SW 1271 (cell line): ENCODE measurements at places on chromosomes 4 and X.

GRCh38 chrX:661154-661553 lies 30.6 kb downstream of the SHOX start:
- DNase-seq, result no peak

DNA sequence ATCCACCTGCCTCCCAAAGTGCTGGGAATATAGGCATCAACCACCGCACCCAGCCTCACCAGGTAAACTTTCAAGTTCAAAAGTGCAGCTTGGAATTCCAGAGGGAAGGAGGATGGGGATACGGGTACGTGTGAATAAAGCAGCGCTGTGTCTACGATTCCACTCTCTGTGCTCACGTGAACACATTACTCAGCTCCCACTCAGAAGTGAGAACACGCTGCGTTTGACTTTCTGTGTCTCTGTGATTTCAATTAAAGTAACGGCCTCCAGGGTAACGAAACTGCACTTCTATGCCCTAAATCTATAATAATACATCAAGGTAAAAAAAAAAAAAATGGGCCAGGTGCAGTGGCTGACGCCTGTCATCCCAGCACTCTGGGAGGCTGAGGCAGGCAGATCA lies 8.4 kb upstream of the ASMT start:
- DNase-seq, result no peak

DNA sequence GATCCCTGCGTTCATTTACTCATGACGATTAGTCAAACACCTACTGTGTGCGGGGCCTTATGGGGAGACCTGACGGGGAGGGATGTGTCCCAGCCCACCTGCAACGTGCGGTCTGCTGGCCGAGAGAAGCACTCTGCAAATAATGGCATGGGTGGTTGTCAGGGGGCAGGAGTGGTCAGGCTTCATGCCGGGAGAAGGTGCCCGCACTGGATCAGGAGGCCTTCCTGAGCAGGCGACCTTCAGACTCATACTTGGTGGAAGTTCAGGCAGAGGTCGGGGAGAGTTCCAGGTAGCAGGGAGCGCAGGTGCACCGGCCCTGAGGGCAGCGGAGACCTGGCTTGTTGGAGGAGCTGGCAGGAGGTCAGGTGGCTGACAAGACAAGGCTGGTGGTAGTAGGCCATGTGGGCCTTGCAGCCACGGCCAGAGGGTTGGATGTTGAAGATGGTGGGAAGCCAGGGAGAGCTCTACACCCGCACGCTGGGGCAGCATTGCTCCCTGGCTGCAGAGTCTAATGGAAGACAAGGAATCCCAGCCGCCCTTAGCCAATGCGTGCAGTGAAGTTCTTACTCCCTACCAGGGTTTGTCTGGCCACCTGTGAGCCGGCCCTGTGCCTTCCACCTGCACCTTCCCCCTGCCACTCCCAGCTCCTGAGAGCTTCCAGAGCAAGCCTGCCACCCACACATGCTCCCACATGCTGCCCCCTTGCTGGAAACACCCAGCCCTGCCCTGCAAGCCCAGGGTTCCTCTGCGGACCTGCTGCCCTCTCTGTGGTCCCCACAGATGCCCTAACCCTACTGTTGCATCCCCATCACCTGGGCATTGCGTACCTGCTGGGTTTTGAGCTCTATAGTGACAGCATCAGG lies 97.3 kb downstream of the PSAPL1 start:
- DNase-seq, result no peak

GRCh38 chrX:76987381-76987780 lies 459.8 kb upstream of the FGF16 start:
- no peak for DNase-seq

DNA sequence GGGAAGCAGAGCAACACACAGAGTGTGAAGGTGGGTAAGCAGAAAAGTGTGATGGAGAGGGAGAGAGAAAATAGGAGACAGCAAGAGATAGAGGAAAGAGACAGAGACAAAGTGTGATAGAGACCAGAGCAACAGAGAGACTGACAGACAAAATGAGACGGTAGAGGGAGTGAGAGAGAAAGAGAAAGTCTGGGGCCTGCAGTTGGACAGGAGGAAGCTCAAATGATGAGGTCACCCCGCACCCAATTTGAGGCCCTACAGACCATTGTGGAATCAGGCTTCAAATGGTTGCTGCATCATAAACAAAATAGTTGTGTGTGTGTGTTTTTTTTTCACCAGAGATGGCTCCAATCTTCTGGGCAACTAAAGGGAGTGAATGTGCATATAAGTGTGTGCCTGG lies 48.0 kb upstream of the ARHGAP36 start:
- DNase-seq, result no peak

GRCh38 chr4:133960975-133961374 lies 240.6 kb downstream of the PABPC4L start:
- no peak for DNase-seq

DNA sequence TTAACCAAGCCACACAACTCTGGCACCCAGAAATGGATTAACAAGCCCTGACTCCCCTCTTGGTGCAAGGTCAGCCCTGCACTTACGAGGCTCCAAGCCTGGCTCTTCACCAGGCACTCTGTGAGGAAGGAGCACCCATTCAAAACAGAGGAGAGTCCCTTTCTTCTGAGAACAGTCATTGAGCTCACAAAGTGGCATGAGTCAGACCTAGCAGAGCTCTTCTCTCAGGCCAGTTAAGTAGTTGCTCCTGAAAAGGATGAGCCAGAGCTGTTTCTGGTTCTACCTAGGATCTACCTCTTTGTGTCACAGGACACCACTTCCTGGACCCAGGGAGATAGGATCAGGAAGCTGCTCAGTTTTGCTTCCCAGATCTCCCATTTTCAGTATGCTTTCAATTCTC lies 48.2 kb downstream of the EVC2 start:
- no peak for DNase-seq

DNA sequence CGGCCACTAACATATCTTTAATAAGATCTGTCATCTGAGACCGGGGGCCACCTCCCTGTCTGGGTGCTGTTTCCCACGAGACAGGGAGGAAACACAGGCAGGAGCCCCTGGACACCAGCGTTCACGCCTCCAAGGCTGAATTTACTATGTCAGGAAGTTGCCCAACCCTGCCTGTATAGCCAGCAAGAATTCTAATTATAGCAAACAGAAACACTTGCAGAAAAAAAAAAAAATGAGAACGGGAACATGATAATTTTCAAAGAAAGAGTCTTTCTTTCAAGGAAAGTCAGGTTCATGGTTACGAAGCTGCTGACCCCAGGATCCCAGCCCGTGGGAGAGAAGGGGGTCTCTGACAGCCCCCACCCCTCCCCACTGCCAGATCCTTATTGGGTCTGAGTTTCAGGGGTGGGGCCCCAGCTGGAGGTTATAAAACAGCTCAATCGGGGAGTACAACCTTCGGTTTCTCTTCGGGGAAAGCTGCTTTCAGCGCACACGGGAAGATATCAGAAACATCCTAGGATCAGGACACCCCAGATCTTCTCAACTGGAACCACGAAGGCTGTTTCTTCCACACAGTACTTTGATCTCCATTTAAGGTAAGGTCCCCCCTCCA lies at the start of gene IL3RA:
IL3RA (plus strand) TSS at position 455 of the 613 bp plus-strand sequence. CDS start 4,981 bp downstream, outside the sequence.
- DNase-seq, result no peak

GRCh38 chrX:53584891-53585290 lies 101.6 kb downstream of the HUWE1 start:
- no peak for DNase-seq

GRCh38 chrX:70253377-70254062 lies 6.5 kb downstream of the P2RY4 start:
- no peak for DNase-seq

DNA sequence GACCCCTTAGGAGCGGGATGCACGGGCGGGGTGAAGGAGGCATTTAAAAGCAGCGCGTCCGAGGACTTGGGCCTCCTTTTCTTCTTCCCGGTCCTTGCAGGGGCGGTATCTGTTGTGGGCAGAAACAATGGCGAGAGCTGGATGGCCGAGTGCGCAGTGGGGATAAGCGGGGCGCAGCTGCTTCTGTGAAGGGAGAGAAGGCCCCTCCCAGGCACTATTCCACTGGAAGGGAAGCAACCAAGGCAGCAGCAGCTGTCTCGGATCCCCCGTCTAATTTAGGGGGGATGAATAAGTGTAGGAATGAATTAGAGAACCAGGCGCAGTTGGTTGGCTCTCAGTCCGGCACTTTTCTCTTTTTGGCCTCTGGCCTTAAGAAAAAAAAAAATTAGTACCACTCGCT lies 995 bp downstream of the SMARCA5 start:
- peak; percentile 2 for DNase-seq

GRCh38 chrX:103517246-103517645 lies 2.0 kb downstream of the RAB40A start:
- no peak for DNase-seq

DNA sequence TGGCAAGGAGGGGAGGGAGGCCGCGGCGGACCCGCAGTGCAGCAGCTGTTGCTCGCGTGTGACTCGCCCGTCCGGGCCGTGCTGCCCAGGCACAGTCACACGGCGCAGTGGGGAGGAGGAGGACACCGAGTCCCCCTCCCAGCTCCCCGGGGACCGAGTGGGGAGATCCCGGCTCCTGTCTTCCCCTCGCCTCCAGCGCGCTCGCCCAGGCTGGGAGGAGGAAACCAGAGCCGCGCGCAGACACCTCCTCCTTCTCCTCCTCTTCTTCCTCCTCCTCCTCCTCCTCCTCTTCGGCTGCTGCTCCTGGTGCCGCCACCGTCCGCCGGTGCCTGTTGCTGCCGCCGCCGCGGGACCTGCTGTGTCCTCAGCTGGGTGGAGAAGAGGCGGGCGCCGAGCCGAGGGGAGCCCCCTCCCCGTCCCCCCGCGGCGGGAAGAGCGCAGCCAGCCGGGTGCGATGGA lies at the start of gene TBC1D1:
TBC1D1 (plus strand) TSS at position 284 of the 459 bp plus-strand sequence. CDS start 11,012 bp downstream, outside the sequence.
- DNase-seq, result no peak

GRCh38 chr4:109319156-109319555 lies 16.7 kb upstream of the COL25A1 start:
- no peak for DNase-seq

- no peak for DNase-seq
These were observed 56.0 kb downstream of the VGLL1 start for GRCh38 chrX:136588036-136588435.

DNA sequence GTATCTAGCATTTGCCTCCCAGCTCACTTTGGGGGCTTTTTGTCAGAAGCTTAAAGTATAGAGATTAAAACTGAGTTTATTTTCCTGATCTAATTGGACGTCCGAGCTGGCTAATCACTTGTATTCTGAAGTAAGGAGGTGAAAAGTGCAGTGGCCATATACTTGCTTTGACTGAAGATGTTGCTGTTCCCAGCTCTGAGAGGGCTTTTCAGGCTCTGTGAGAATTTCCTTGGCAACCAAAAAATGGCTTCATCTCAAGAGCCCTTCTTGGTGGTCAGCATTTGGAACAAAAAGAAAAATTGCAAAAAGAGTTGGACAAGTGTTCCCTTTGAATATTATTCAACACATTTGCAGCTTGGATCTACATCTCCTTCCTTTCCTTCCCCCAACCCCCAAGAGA lies 67.0 kb downstream of the SLC4A4 start:
- no peak for DNase-seq

DNA sequence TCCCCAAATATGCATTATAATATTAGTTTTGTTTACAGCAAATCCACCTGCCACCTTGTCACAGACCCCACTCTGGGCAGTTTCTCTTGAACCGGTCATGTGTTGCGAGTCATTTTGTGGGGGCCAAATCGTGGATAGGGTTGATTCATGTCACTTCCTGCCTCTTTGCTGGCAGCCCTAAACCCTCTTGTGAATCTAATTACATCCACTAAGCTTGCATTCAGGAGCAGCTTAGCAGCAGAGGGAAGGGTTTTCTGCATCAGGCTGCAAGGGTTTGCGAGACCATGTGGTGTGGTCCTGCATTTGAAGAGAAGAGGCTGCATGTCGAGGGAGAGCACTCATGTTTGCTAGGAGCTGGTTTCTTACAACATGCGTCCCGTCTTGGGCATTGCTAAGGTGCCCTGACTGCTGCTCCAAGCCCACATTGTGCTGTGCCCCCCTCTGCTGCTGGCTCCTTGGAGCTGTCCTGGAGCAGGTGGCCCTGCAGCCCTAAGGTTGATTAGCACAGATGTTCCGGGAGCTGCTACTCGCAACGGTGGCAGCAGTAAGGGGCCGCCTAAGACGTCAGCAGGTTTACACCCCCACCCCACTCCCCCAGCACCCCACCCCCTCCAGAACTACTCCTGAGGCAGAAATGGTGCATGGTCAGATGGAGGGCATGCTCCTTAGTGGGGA lies 88.9 kb upstream of the CLDN34 start:
- DNase-seq, result no peak

- no peak for DNase-seq
These were observed 85.0 kb upstream of the BEND4 start for GRCh38 chr4:42237451-42237850.

- no peak for DNase-seq
These were observed 150.0 kb upstream of the HPGD start for GRCh38 chr4:174672276-174672675.

DNA sequence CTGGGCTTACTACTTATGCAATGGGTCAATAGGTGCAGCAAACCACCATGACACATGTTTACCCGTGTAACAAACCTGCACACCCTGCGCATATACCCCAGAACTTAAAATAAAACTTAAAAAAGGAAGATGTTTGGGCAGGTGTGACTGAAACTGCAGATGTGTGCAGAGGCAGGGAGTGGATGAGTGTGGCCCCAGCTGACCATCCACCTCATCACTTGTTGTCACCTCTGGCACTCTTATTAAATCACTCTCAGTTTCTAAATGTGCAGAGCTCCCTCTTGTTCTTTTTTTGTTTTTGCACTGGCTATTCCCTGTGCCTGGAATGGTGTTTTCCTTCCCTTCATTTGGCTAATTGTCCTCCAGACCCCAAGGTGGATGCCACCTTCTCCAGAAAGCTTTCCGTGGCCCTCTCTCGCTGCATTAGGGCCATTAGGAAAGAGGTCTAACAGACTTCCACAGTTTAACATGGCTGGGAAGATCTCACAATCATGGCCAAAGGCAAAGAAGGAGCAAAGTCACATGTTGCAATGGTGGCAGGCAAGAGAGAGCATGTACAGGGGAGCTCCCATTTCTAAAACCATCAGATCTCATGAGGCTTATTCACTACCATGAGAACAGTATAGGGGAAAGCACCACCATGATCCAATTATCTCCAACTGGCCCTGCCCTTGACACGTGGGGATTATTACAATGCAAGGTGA lies 58.5 kb downstream of the SLC2A9 start:
- no peak for DNase-seq

GRCh38 chrX:27132862-27133261 lies 330.3 kb downstream of the PPP4R3C start:
- no peak for DNase-seq

GRCh38 chr4:85932500-85933290 lies 427.2 kb downstream of the MAPK10 start:
- DNase-seq, result no peak

GRCh38 chr4:80989921-80990544 lies 40.5 kb upstream of the BMP3 start:
- no peak for DNase-seq

DNA sequence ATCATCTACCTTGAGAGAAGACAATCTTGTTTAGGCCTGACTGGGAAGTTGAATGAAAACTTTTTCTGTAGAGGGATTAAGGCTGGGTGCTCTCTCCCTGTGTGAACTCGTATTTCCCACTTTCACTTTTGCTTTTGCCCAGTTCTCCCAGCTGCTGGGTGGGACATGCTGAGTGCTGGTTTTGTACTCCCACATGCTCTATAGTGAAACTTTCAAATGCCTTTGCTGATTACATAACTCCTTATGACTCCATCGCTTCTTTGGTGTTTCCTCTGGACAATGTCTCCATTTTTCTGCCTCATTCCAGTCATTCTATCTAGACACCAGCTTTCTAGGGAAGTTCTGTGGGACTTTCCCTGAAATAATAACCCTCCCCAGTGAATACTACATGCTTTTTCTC lies 100.5 kb downstream of the CLNK start:
- DNase-seq, result peak; percentile 41
